ENCODE measurements at places on chromosomes 5 and 9.
A peak's percentile ranks its signal among the peaks of the same experiment; 100 is the strongest.

GRCh38 chr5:36373527-36374086, 71.9 kb upstream of the RANBP3L start:
- DNase-seq = no peak

DNA sequence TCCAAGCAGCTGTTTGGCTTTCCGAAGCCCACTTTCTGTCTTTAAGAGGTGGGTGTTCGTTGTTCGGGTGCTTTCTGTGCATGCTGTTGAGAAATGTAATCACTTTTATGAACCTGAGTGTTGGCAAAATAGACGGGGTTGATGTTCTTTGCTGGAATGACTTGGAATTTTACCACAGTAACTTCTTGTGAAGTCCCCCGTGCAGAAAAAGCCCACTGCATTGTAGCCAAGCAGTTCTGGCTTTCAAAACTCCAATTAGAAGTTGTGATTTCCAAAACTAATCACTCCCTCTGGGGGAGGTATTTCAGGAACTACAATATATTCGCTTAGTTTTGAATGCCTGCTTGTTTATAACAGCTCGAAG, 111.1 kb downstream of the PAM start:
- DNase-seq = no peak

- DNase-seq = no peak
Measured at GRCh38 chr5:159619826-159620225, 289.5 kb upstream of the IL12B start.

DNA sequence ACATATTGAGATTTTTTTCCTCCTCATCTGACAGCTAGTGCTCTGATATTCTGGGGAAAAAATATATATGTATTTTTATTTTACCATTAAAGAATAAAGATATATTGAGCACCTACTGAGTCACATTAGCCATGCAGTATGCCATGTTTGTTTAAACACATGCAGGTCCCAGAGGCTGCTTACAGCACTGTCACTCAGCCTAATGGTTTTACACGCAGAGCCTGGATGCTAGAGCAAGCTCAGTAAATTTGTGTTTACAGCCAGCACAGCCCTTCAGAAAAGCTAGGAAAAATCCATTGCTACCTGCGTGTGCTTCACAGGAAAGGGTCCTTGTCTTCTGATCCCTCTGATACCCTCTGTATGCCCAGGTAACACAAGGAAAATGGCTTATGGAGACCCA, 146.2 kb downstream of the SEMA6A start:
- DNase-seq = no peak

DNA sequence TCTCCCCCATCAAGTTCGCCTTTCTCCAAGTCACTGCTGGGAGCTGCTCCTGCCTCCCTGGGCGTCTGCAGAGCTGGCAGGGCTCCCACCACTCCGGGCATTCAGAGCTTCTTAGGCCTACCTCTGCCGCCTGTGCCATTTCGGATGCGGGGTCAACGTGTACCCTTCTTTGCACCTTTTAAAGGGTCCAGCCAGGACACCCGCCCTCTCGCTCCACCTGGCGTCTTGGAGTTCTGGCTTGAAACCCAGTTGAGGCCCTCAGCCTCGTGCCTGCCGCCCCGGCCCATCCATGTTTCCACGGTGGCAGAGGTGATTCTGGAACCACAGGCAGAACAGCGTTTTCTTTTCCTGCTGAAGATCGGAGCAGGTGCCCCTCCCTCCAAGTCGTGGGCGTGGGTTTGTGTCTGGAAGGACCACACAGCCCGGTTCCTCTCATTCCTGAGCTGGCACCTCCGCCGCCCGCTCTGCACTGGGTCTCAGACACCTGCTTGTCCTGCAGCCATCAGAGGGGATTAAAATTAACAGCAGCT, 32.9 kb downstream of the NDUFS6 start:
- DNase-seq = no peak

DNA sequence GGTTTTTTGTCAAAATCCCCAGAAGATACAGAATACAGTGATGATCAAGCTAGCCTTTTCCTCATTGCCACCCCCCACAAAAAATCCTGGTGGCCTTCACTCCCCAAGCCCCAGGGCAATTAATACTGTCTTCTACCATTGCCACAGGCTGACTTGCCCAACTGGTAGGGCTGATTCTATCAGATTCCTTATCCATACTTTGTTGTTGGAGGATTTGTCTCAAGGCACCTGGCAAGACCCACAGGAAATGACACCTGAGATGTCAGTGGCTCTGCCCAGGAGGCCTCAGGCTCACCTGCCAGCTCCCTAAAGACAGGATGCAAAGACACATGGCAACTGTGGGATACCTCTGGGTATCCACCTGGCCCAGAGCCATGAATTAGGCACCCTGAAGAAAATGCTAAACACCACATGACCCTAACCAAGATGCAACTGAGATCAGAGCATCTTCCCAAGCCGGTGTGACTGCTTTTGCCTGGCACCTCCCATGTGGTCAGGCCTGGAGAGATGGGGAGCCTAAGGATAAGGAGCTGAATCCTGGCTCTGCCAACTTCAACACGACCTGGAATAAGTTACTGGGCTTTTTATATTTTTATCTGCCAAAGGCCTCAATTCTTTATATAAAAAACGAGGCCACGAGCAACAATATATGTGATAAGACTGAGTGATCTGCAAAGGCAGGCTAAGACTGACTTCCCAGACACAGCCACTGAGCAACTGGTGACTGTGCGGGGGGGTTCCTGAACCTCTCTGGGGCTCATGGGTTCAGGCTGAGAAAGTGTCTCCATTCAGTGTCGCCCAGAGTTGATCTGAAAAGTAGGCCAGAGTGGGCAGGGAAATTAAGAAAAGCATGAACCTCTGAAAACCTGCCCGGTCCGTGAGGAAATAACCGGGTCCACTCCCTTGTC, 944 bp downstream of the ATOX1 start:
- DNase-seq = no peak

DNA sequence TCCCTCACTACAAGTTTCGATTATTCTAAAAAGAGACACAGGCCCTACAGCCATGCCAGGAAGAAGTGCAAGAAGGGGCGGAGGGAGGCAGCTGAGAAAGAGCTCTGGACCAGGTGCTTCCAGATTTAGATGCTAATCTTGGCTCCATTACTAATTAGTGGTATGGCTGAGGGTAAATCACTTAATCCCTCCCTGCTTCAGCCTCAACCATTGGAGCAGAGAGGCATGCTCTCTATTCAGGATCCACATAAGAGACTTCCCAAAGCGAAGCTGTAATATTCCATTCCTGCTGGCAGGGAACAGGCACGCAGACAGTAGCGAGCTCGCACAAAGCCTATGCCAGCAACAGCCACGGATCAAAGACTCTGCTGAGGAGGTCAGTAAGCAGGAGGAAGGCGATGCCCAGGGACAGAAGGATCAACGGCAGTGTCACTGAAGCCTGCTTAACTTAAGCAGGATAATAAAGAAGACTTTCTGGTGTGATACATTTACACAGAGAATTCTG, 24.2 kb downstream of the LIFR start:
- peak; percentile 37 for DNase-seq

DNA sequence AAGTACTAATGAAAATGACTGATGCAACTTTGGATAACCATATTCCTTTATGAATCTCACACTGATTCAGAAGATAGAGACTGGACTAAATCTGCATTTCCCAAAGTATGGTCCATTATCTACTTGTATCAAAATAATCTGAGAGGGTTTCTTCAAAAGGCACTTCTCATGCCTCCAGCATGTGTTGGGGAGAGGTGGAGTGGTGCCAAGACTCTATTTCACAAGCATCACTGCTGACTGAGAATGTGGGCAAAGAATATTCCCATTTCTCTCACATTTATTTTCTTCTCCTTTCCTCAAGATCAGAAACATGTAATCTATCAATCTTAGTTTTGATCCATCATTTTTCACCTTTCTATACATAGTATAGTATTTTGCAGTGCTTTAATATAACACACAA, 135.4 kb downstream of the GABRB2 start:
- no peak for DNase-seq

DNA sequence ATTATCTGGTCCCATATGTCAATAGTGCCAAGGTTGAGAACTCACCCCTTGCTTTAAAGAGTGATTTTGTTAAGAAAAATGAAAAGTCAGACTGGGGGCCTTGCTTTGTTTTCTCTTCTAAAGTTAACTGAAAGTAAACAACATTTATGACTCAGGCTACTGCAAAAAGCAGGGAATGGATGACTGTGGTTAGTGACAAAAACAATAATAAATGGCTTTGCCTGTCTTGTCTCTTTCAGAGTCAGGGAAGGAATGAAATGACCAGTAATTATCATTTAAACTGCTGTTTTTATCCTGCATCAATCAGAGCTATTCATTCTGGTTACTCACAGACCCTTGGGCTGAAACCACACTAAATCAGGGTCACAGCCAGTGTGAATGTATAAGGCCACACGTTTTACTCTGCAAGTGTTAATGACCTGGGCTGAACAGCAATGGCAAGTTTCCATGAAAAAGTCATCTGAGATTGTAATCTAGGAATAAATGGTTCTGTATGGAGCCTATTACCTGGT, 112.2 kb downstream of the ZNF608 start:
- DNase-seq = no peak

DNA sequence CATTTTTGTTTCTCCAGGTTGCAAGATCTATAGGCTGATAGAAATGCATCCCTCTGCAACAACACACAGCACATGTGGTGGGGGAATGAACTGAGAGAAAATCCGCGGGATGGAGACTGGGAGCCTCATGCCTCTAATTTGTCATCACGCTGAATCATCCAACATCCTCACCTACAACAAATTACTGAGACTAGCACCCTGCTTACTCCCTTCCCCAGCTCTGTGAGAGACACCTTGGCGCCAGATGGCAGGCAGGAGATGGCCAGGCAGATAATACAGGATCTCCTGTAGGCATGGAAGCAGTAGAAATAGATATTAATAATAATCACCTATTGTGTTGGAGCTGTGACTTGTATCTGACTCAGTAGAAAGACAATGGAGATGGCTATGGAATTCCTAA, 276.9 kb downstream of the SEMA5A start:
- no peak for DNase-seq

DNA sequence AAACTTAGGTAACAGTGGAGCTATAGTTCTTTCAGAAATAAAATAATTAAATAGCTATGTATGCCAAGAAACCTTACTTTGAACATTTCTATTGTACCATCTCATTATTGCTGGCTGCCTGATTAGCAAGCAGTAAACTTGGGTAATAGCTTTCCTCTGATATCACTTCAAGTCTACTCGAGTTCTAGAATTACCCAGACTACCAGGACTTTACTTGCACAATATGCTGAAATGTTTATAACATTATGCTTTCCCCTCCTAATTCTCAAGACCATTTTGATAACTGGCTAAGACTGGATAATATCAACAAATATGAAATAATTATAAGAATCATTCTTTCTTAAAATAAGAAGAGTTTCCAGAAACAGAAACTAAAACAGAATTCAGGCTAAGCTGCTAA, 512.6 kb downstream of the RAB3C start:
- DNase-seq = no peak

Measured in H9 (cell line).